ENCODE measurements at places on chromosomes 12 and 14. TPM values are rescaled to one million over a fixed set of nuclear protein-coding genes. Genes with fewer than 3 reads are reported as not detected.

Gene FSCB
- total RNA-seq: not detected

Gene FOXN4
- total RNA-seq: not detected

Gene ATP23
- total RNA-seq: 4.4 TPM

Gene SLCO1B1
- not detected for total RNA-seq

Gene IAPP
- not detected for total RNA-seq

Gene INHBE
- total RNA-seq: not detected

Gene PLA2G1B
- not detected for total RNA-seq

Gene POTEG
- total RNA-seq: not detected

Gene SSTR1
- total RNA-seq: 0.98 TPM

Gene SMOC1
- 3.1 TPM for total RNA-seq

Gene KRT6A
- 57.7 TPM for total RNA-seq

Gene CEBPE
- total RNA-seq: not detected

DNA sequence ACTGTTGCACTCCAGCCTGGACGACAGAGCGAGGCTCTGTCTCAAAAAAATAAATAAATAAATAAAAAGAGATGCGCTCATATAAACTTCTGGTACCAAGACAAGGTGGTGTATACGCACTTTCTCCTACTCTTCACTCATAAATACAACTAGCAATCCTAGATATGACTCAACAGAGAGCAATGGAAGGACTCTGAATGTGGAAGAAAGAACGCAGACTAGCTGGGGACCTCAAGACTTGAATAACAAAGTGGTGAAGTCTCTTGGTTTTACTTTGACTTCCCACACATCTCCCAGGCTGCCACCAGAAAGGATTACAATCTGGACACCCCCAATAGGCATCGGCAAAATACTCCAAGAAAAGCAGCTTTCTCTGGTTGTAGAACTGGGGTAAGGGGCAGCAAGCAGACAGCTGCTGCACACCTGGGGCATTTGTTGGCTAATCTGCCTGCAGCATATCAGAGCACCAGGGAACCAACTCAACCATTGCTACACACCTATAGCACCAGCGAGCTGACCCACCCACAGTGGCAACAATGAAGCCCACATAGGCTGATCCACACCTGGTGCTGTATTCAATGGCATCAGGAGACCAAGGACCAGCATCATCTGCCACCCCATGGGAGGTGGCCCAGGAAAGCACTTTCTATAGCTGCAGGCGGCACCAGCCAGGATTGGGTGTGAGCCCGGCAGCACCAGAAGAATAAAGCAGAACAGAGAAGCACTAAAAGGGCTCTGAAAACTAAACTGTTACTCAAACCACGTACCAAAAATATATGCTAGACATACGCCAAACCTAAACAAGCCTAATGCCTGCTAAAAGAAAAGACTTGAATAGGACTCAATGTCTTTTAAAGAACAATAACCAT is 1231.7 kb upstream of the TMEM132C start:
- H3K4me1 ChIP-seq: no peaks in the 10 kb centered on the region
- DNase-seq: no peak
- H3K27ac ChIP-seq: no peak overlapping the region
- H3K27me3 ChIP-seq: no peaks in the 10 kb centered on the region
- no peak overlapping the region for H3K4me3 ChIP-seq

DNA sequence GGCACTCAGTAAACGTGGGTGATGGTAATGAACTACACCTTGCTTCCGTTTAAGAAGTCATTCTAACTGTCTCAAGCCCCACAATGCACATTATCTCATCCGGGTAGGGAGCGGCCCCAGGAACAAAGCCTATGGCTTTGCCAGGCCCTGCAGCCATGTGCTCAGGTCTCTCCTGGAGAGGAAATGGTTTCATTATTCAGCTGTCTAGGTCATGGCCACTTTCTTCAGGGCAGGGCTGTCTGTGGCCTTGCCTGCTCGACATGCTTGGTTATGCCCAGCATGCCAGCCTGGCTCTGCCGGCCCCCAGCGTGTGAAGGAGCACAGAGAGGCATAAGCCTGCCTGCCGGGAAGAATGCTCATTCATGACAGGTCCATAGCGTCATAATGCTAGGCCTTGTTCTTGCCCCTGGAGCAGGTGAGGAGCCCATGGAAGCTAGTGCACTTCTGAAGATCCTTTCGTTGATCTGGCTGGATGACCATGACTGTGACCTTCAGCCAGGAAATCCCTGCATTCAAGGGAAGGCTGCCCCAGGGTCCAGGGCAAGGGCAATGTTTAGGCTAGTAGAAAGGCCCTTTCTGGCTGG is 26.3 kb upstream of the FOS start:
- no peaks in the 10 kb centered on the region for H3K27me3 ChIP-seq
- peaks cover 40% of the 10 kb centered on the region for H3K4me1 ChIP-seq
- no peak for DNase-seq
- H3K27ac ChIP-seq: peak overlapping the region; percentile 42

DNA sequence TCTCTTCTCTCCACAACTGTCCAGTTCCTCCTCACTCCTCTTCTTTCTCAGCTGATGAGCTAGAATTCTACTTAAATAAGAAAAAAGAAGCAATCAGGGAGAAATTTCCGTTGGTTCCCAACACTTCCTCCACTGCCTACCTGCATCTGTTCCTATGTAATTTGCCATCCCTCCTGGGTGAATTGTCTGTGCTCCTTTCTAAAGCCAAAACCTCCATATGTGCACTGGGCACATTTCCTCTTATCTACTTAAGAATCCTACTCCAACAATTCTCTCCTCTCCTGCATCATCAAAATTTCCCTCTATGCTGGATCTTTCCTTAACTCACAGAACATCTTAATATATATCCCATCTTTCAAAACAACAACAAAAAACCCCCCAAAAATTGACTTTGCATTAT is 35.2 kb downstream of the GPR65 start:
- H3K27me3 ChIP-seq: no peaks in the 10 kb centered on the region
- no peak overlapping the region for H3K4me3 ChIP-seq
- no peaks in the 10 kb centered on the region for H3K4me1 ChIP-seq
- DNase-seq: no peak

GRCh38 chr12:52151837-52152783 is 39.7 kb downstream of the KRT80 start:
- H3K4me1 ChIP-seq: peaks cover 86% of the 10 kb centered on the region
- H3K27me3 ChIP-seq: no peaks in the 10 kb centered on the region
- H3K4me3 ChIP-seq: peak overlapping the region; percentile 47

DNA sequence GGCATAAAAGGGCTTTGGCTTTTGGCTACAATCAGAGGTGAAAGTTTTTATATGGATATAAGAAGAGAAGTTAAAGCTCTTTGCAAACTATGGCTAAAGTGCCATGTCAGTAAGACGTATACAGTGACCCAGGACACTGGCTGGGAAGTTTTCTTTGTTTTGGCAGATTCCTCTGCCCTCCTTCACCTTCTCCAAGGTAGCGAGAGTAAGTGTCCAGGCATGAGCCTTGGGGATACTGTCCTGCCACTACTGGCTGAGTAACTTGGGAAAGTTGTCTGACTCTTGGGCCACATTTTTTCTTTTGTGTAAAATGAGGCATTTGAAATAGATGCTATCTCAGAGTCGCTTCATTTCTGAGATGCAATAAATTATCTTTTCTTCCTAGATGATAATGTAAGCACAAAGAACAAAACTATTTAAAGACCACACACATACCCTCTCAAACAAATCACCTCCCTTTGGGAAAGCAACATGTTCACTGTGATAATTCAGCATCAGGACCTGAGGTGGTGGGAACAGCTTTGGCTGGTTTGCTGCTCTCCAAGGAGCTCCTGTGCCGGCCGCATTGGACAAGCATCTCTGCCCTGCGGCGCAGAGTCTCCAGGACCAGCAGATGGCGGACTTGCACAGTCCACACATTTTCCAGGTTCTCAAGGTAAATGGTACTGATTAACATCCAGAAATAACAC is 106.3 kb downstream of the PTCSC3 start:
- H3K4me3 ChIP-seq: no peak overlapping the region
- DNase-seq: no peak
- no peaks in the 10 kb centered on the region for H3K36me3 ChIP-seq

- no peaks in the 10 kb centered on the region for H3K4me1 ChIP-seq
- no peaks in the 10 kb centered on the region for H3K27me3 ChIP-seq
- H3K36me3 ChIP-seq: no peaks in the 10 kb centered on the region
- H3K4me3 ChIP-seq: no peak overlapping the region
- no peak for DNase-seq
Observed at GRCh38 chr12:2997989-2998670, 38.9 kb downstream of the TEAD4 start.

GRCh38 chr14:99664058-99664936 is 19.4 kb downstream of the HHIPL1 start:
- H3K27me3 ChIP-seq: peaks cover 24% of the 10 kb centered on the region
- no peak overlapping the region for H3K4me3 ChIP-seq
- peaks cover 3% of the 10 kb centered on the region for H3K36me3 ChIP-seq
- peaks cover 7% of the 10 kb centered on the region for H3K4me1 ChIP-seq
- no peak overlapping the region for H3K27ac ChIP-seq

DNA sequence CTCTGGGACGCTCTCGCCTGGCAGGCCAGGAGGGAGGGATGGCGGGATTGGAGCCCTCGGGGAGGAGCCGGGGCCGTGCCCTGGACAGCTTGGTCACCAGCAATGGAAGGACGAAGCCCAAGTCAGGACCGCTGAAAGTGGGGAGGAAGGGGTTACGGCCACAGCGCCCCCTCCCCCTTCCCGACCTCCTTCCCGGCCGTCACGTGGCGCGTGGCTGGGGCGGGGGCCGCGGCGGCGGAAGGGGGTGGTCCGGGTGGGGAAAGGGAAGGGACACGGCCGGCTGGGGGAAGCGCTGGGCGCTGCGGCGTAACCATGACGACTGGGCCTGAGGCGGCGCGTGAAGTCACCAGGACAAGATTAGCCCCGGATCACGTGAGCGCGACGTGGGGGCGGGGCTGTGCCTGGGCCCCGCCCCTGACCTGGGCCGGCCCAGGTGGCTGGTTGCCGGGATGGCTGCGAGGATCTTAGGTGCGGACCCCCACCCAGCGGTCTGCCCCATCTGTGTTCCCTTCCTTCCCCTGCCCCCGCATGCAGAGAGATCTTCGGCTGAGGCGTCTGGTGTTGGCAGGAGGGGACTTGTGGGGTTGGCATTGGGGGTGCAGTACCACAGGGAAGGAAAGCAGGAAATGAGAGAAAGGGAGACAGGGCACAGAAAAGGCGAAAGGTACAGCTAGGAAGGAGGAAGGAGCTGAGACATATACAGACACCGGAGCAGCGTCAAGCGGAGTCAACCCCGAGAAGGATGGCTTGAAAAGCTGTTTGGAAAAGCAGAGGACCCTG is 6.2 kb downstream of the MAP3K12 start:
- peak; percentile 97 for DNase-seq
- peak overlapping the region; percentile 85 for H3K27ac ChIP-seq
- H3K4me1 ChIP-seq: peaks cover 47% of the 10 kb centered on the region
- no peaks in the 10 kb centered on the region for H3K27me3 ChIP-seq
- H3K4me3 ChIP-seq: peak overlapping the region; percentile 66

DNA sequence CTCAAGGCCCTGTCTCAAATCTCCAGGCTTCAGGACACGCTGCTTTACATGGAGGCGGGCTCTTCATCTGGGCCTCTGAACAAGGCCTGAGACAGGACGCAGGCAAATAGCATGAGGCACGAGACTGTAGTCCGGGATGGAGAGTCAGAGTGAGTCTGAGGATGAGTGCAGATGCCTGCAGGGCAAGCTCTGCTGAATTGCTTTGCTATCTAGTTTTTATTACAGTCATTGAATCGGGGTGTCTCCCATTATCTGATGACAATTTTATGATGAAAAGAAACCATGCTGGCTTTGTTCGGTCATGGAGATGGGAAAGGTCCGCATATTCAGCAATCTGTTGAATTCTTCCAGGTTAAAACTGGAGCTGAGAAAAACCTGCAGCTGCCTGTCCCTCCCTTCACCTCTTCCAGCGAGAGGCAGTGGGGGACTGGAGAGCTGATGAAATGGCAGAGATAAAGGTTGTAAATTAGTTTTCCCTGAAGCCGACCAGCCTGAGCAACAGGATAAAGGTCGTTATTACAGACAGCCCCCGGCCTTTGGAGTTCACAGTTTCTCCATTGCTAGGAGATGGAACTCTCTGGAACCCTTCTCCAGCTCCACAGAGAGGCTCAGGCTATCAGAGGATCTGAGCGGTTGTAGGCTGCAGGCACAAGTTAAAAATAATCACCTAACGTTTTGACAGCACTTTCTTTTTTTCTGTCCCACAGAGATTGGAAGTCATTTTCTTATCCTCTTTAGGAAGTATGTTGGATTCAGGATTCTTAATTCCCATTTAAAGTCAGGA is 1.3 kb upstream of the ADGRD1 start:
- H3K27ac ChIP-seq: no peak overlapping the region
- H3K36me3 ChIP-seq: no peaks in the 10 kb centered on the region
- peaks cover 13% of the 10 kb centered on the region for H3K4me1 ChIP-seq
- H3K27me3 ChIP-seq: peaks cover 21% of the 10 kb centered on the region

GRCh38 chr14:89408907-89409700 is 7.9 kb downstream of the FOXN3 start:
- peak overlapping the region; percentile 32 for H3K4me3 ChIP-seq
- H3K36me3 ChIP-seq: peaks cover 17% of the 10 kb centered on the region
- peaks cover 53% of the 10 kb centered on the region for H3K4me1 ChIP-seq
- H3K27me3 ChIP-seq: no peaks in the 10 kb centered on the region
- H3K27ac ChIP-seq: peak overlapping the region; percentile 89

- no peaks in the 10 kb centered on the region for H3K36me3 ChIP-seq
Observed at GRCh38 chr12:81670759-81671158, 88.4 kb downstream of the PPFIA2 start.

GRCh38 chr12:33296529-33296928 is 143.1 kb downstream of the SYT10 start:
- H3K36me3 ChIP-seq: no peaks in the 10 kb centered on the region
- no peaks in the 10 kb centered on the region for H3K27me3 ChIP-seq
- H3K4me3 ChIP-seq: no peak overlapping the region
- H3K27ac ChIP-seq: no peak overlapping the region

- no peak overlapping the region for H3K27ac ChIP-seq
- no peak for DNase-seq
- H3K4me1 ChIP-seq: peaks cover 19% of the 10 kb centered on the region
- H3K4me3 ChIP-seq: no peak overlapping the region
Observed at GRCh38 chr12:132160016-132160415, 15.8 kb downstream of the NOC4L start.

DNA sequence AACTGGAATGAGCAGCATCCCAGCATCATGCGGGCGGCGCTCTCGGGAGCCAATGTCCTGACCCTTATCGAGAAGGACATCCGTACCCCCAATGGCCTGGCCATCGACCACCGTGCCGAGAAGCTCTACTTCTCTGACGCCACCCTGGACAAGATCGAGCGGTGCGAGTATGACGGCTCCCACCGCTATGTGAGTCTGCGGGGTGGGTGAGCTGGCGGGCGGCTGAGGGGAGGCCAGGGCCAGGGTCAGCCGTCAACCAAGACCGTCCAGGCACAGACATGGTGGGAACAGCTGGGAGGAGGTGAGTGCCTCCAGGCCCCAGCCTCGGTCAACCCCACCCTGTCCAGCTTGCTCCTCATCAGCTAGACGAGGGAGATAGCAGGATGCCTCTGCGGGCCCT is 25.8 kb upstream of the NXPH4 start:
- H3K27me3 ChIP-seq: no peaks in the 10 kb centered on the region
- H3K4me3 ChIP-seq: no peak overlapping the region
- H3K27ac ChIP-seq: no peak overlapping the region

Data from suprapubic skin (tissue), 4 donors.